GM10248 (cell line): ENCODE measurements at places on chromosomes 13 and 19.

- DNase-seq = no peak
These were observed 76.6 kb upstream of the UBAC2 start for GRCh38 chr13:99124046-99124400.

- no peak for DNase-seq
These were observed 540.5 kb downstream of the PCDH9 start for GRCh38 chr13:66689628-66690027.

DNA sequence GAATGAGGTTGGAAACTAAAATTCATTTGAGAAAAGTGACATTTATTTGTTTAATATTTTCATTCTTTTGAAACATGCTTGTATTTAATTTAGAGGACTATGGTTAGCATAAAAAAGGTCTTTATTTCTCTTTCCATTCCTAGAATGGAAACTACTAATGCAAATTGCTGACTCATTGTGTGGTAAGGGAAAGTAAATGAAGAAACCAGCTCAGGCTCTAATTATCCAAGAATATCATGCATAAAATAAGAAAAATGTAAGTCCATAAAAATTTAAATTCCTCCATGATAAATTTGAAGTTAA is 777.0 kb upstream of the SLITRK1 start:
- DNase-seq = no peak

DNA sequence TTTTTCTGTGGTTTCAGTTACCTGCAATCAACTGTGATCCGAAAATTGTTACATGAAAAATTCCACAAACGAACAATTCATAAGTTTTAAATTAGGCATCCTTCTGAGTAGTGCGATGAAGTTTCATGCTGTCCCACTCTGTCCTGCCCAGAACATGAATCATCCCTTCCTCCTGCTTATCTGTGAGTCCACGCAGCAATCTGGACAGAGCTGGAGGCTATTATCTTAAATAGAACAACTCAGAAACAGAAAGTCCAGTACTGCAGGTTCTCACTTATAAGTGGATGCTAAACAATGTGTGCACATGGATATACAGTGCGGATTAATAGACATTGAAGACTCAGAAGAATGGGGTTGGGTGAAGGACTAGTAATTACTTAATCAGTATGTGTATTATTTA is 583.7 kb upstream of the SPRY2 start:
- DNase-seq = no peak

DNA sequence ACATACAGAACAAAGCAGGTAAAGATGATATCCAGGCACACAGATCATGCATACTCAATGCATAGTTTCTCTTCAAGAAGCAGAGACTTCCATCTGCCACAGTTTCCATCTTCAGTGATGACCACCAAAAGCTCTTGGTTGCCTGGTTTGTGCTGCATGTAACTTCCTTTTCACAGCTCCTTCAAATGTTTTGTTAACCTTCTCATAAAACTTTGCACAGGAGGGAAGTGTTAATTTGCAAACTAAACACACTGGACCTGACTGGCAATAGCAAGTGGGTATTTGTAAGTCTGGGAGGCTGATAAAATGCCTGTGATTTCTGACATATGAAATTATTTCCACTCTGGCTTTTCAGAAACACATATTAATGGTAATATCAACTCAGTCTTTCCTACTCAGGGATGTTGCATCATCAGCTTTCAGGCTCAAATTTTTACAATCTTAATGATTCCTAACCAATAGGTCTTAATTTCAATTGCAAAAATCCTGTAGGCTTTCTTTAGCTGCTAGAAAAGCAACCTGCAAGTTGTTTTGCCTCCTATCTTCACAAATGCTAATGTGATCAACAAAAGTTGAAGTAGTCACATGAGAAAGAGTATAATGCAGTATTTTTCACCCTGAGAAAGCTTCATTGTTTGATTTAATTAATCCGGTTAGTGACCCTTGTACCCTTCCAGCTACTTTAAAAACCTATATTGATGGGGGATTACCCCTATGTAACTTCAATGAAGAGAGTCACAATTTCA is 575.6 kb downstream of the DIAPH3 start:
- DNase-seq = no peak

DNA sequence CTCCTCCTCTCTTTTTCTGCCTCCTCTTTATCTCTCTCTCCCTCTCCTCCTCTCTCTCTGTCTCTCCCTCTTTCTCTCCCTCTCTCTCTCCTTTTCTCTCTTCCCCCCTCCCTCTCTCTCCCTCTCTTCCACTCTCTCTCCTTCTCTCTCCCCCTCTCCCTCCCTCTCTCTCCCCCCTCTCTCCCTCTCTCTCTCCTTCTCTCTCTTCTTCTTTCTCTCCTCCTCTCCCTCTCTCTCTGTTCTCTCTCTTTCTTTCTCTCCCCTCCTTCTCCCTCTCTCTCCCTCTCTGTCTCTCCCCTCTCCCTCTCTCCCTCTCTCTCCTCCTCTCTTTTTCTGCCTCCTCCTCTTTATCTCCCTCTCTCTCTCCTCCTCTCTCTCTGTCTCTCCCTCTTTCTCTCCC is 197.4 kb downstream of the UQCRFS1 start:
- no peak for DNase-seq

DNA sequence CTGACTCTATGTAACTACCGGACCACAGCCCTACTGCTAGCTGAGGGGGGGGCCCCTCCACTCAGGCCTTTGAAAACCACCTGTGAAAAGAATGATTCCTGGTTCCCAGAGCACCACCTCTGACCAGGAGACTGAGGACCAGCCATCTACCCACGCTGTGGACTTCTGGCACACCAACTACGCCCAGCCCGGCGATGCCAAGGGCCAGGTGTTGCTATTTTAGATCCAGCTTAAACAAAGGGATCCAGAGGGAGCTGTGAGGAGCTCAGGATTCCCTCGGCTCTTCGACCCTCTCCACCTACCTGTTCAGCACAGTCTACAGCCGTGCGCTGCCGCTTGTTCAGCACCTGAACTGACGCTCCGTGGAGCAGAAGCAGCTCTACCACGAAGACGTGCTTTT is 23.0 kb downstream of the PDCD5 start:
- DNase-seq = no peak

DNA sequence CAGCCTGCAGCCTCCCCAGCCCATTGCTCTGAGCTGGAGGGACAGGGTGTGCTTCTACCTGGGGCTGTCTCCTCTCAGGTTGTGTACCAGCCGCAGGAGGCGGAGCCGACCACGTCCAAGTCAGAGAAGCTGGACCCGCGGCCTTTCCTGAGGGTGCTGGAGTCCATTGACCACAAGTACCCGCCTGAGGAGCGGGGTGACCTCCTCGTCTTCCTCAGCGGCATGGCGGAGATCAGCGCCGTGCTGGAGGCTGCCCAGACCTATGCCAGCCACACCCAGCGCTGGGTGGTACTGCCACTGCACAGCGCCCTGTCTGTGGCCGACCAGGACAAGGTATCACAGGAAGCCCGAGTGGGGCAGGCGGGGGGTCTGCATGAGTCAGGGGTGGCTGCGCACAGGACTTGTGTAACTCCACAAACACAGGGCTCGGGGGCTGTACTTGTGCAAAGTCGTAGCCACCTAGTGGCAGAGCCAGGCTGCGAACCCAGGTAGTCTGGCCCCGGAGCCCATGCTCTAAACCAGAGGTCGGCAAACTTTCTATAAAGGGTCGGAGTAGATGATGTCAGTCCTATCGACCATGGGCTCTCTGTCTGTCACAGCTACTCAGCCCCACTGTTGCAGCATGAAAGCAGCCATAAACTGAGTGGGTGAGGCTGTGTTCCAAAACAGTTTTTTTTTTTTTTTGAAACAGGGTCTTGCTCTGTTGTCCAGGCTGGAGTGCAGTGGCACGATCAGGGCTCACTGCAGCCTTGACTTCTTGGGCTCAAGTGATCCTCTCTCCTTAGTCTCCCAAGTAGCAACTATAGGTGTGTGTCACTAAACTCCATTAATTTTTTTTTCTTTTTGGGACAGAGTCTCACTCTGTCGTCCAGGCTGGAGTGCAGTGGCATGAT is 8.9 kb downstream of the DHX34 start:
- no peak for DNase-seq

GRCh38 chr13:43238341-43239083 is 215.1 kb downstream of the DNAJC15 start:
- no peak for DNase-seq

DNA sequence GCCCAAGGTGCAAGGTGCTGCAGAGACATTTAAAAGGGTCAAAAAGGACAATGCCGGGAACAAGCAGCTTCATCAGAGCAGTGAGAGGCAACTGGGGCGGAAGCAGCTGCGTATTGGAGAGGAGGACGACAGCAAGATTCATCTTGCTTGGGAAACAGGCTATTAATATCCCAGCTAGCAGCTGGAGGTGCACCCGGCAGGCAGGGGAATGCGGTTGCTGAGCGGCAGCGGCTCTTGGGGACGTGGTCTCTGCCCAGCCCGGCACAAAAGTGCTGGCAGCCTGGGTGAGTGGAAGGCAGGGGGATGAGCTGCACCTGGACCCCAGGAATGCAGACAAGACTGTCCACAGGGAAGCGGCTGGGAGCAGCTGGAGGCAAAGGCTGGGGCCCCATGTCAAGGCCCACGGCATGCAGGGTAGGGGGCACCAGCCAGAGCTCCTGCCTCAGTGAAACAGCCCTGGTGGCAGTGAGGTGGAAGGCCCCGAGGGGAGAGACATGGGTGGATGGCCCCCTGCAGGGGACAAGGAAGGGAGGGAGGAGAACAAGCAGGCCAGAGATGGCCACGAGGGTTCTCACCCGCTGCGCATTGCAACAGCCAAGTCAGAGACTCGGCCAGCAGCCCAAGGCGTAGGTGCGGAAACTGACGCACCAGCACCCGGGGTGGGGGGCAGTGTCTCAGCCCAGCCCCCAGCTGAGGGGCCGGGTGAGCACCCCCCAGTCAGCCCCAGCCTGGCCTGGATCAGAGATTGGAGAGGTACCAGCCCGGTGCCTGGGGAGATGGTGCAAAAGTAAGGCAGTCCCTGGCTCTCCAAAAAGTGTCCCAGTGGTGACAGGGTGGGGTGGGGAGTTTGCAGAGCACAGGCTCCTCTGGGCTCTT is 34.4 kb downstream of the PEPD start:
- no peak for DNase-seq

DNA sequence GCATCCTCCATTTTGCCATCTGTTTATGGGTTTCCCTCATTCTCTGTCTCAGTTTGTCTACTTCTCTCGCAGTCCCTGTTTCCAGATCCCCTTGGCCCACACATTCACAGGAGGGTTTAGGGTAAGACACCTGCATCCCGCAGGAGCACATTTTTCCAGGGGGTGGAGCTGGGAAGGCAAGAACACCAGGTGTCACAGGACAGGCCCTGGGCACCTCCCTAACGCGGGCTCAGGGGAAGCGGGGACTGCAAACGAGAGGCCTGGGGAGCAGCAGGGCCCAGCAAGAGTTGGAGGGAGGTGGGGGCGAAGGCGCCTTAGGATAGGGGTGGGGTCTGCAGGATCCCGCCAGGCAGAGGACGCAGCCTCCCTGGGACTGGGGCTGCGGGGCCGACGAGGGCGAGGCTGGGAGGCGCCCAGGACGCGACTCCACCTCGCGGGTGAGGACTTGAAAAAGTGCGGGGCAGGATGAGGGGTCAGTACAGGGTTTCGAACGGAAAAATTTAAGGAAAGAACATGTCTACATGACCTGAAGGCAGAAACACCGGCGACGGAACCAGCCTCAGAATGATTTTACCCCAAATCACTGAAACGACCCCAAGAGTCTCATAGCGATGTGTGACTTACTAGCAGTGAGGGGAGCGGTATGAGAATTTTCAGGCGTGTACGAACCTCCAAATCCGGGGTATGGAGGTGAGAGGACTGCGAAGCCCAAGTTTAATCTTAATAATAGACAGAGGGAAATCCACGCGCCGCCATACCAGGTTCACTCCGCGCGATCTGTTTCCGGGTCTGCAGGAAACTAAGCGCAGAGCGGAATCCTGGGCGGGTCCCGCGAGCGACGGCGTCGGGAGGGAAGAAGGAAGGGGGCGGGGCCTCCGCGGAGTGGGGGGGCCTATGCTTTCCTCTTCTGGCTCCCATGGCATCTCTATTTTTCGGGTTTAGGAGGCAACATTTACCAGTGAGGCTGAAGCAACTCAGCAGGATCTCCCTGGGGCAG is 7.1 kb upstream of the ERVV-2 start:
- DNase-seq = peak; percentile 40

- DNase-seq = no peak
These were observed 3.4 kb downstream of the LRCH1 start for GRCh38 chr13:46556418-46556779.

GRCh38 chr13:31880851-31881494 is 141.6 kb downstream of the RXFP2 start:
- no peak for DNase-seq

GRCh38 chr19:43362179-43362578 is 8.7 kb downstream of the CD177 start:
- DNase-seq = no peak

GRCh38 chr19:41940731-41941409 is 12.6 kb upstream of the ERFL start:
- no peak for DNase-seq

- DNase-seq = no peak
These were observed 4.7 kb upstream of the CBLC start for GRCh38 chr19:44772959-44773358.

GRCh38 chr13:67416047-67416925 is 186.2 kb upstream of the PCDH9 start:
- peak; percentile 5 for DNase-seq

DNA sequence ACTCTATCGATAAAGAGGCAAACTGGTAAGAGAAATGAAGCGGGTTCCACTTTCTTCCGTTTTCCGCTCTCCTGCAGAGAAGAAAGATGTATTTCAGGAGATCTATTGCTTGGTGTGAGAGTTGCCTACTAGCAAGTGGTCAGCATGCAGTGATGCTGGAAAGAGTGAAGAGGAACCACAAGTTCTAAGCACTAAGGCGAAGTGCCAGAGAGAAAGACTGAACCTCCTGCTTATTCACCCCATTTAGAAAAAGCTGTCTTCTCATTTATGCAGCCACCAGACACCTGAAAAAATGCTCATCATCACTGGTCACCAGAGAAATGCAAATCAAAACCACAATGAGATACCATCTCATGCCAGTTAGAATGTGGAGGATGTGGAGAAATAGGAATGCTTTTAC is 78.7 kb upstream of the GPC6 start:
- no peak for DNase-seq

DNA sequence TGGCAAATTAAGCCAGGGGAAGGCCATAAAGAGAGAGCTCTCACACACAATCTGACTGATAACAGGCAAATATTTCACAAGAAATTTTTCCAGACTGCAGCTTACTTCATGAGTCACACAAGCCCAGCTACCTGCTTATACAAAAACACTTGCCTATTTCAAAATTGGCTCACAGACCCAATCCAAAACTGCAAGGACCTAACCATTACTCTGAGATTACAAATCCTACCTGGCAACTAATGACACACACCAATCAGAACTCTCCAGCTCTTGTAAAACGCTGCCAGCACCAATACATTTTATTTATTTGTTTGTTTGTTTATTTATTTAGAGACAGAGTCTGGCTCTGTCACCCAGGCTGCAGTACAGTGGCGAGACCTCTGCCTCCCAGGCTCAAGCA is 18.1 kb upstream of the ZFP82 start:
- peak; percentile 27 for DNase-seq
